Esophagus muscularis mucosa (tissue), 4 donors: ENCODE measurements at places on chromosomes 7 and 10. TPM values are rescaled to one million over a fixed set of nuclear protein-coding genes. Genes with fewer than 3 reads are reported as not detected.

DNA sequence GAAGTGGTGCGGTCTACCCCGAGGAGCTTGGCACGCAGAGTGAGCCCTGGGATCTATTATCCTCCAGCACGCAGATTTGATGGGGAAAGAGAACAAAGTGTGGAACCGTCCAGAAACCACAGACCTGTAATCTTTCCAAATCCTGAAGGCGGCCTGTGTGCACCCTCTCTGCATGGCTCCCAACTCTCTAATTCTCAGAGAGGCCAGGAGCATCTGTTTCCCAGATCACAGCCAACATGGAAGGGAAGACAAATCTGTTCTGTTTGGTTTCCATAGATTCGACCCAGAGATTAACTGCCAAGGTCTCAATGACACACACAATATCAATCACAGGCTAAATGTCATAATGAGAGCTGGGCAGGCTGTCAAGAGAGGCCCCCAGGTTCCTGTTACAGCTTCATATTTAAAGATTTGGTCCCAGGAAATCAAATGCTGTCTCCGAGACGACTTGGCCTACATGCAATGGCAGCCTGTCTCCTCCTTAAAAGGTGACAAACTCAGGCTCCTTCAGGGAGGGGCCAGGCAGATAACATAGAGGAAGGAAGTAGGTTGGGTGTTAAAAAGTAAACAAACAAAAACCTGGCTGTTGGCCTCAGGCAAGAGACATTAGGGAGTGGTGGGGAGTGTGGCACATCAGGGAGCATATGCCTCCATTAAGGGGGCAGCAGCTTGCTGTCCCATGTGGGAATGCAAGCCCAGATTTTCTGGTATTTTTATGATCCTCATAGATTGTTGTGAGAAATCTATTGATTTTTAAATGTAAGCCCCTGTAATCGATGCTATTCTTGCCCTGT, 48.8 kb upstream of the SAMD8 start:
- no peaks in the 10 kb centered on the region for H3K4me1 ChIP-seq
- DNase-seq = no peak
- no peaks in the 10 kb centered on the region for H3K36me3 ChIP-seq
- no peak overlapping the region for H3K4me3 ChIP-seq
- no peak overlapping the region for H3K27ac ChIP-seq
- H3K27me3 ChIP-seq = no peaks in the 10 kb centered on the region

DNA sequence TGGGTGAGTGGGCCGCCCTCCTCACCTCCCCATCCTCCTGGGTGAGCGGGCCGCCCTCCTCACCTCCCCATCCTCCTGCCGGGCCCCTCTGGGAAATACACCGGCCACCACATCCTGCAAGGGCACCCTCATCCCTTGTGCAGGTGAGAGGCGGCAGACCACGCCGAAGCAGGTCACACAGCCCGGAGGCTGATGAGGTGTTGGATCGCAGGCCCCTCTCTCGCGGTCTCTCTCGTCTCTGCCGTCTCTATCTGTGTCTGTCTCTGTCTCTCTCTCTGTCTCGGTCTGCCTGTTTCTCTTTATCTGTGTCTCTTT, 30.8 kb upstream of the FOXL3 start:
- H3K27me3 ChIP-seq = no peaks in the 10 kb centered on the region
- H3K36me3 ChIP-seq = peaks cover 81% of the 10 kb centered on the region
- DNase-seq = no peak

DNA sequence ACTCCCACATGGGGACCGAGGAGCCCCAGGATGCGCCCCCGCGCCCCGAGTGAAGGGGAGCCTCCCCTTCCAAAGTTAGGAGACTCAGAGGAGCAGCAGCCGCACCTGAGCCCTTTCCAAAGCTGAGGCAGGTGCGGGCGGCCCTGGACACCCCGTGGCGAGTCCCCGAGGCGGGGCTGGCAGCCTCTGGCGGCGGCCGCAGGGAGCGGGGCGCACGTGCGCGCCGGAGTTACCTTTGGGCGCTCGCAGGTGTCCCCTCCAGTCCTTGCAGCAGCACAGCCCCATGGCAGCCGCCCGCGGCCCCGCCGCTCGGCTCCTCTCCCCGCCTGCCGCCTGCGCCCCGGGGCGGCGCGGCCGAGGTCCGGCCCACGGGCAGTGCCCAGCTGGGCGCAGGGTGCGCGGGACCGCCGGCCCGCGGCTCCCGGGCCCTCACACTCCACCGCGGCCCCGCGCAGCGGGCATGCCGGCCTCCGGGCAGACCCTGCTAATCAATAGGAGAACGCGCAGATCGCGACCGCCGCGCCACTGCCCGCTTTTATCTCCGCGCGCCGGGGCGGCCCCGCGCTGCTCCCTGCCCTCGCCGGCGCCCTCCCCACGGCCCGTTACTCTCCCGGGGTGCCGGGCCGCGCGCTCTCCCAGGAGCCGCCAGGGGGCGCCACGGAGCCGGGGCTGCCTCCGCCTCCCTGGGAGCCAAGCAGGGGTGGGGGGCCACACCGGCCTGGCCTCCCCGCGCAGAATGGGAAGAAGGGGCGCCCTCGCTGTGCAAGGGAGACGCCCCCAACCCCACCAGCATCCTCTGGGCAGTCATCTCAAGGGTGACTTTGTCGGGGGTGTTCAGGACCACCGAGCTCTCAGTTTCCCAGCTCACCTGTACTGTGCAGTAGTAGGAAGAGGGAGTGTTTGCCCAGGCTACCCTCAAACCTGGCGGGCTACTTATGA, 80.8 kb downstream of the ARHGAP22 start:
- H3K27ac ChIP-seq = peak overlapping the region; percentile 73
- DNase-seq = no peak
- H3K4me3 ChIP-seq = peak overlapping the region; percentile 56
- no peaks in the 10 kb centered on the region for H3K36me3 ChIP-seq

DNA sequence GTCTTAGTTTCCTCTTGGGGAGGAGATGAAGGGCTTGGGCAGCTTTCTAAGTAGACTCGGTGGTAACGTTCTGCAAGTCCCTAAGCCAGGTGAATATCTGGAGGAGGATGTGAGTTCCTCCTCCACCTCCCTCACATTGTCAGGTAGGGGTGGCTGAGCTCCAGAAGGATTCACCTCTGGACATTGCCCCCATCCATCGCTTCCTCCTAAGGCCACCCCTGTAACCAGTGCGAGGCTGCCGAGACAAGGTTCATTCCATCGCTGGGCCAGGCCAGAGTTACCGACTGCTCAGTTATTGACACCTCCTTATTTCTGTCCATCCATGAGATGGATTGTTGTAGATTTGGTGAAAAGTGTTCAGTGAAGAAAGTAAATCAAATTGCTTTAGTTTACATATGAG, 334.1 kb upstream of the KLF6 start:
- DNase-seq = no peak
- H3K4me3 ChIP-seq = no peak overlapping the region
- no peak overlapping the region for H3K27ac ChIP-seq
- H3K4me1 ChIP-seq = peaks cover 18% of the 10 kb centered on the region

GRCh38 chr7:43479042-43479441, 103.9 kb upstream of the STK17A start:
- H3K36me3 ChIP-seq = no peaks in the 10 kb centered on the region
- no peak overlapping the region for H3K27ac ChIP-seq
- H3K27me3 ChIP-seq = no peaks in the 10 kb centered on the region
- peaks cover 9% of the 10 kb centered on the region for H3K4me1 ChIP-seq

- H3K4me1 ChIP-seq = peaks cover 60% of the 10 kb centered on the region
- no peak overlapping the region for H3K4me3 ChIP-seq
- no peaks in the 10 kb centered on the region for H3K36me3 ChIP-seq
These were observed 92.8 kb upstream of the FAM133B start for GRCh38 chr7:92682903-92683539.

GRCh38 chr7:112789817-112790585, at the start of gene TMEM168:
TMEM168 (minus strand) TSS chr7:112790393; CDS start chr7:112784825, 5,568 bp downstream.
- H3K27ac ChIP-seq = peak within 1 kb of the TSS; percentile 89
- no peak for DNase-seq
- H3K4me3 ChIP-seq = peak within 1 kb of the TSS; percentile 77
- H3K4me1 ChIP-seq = peaks cover 23% of the 10 kb centered on the region
- H3K36me3 ChIP-seq = no peaks in the 10 kb centered on the region

The ADRA2A gene
- total RNA-seq = 0.42 TPM

GRCh38 chr7:95324431-95324830, at the start of gene PON1:
PON1 (minus strand) TSS chr7:95324532; CDS start chr7:95324475, 57 bp downstream.
- no peak within 1 kb of the TSS for H3K27ac ChIP-seq
- no peak within 1 kb of the TSS for H3K4me3 ChIP-seq
- H3K36me3 ChIP-seq = no peaks in the 10 kb centered on the region
- no peaks in the 10 kb centered on the region for H3K27me3 ChIP-seq
- H3K4me1 ChIP-seq = no peaks in the 10 kb centered on the region
- no peak for DNase-seq

GRCh38 chr10:81498011-81498551, 376.9 kb upstream of the NRG3 start:
- no peak for DNase-seq
- no peaks in the 10 kb centered on the region for H3K27me3 ChIP-seq
- H3K4me1 ChIP-seq = no peaks in the 10 kb centered on the region
- H3K36me3 ChIP-seq = no peaks in the 10 kb centered on the region

- H3K27me3 ChIP-seq = peaks cover 18% of the 10 kb centered on the region
- H3K4me3 ChIP-seq = peak overlapping the region; percentile 38
- H3K4me1 ChIP-seq = peaks cover 14% of the 10 kb centered on the region
- no peak overlapping the region for H3K27ac ChIP-seq
These were observed 20.0 kb downstream of the KCP start for GRCh38 chr7:128890306-128891109.

The LANCL2 gene
- total RNA-seq = 11.1 TPM

The PTN gene
- 8.3 TPM for total RNA-seq

The SHTN1 gene
- total RNA-seq = 6.6 TPM
